ENCODE measurements at places on chromosomes 11 and 22.

GRCh38 chr11:10824888-10825287 is 16.2 kb upstream of the EIF4G2 start:
- no peak for DNase-seq

DNA sequence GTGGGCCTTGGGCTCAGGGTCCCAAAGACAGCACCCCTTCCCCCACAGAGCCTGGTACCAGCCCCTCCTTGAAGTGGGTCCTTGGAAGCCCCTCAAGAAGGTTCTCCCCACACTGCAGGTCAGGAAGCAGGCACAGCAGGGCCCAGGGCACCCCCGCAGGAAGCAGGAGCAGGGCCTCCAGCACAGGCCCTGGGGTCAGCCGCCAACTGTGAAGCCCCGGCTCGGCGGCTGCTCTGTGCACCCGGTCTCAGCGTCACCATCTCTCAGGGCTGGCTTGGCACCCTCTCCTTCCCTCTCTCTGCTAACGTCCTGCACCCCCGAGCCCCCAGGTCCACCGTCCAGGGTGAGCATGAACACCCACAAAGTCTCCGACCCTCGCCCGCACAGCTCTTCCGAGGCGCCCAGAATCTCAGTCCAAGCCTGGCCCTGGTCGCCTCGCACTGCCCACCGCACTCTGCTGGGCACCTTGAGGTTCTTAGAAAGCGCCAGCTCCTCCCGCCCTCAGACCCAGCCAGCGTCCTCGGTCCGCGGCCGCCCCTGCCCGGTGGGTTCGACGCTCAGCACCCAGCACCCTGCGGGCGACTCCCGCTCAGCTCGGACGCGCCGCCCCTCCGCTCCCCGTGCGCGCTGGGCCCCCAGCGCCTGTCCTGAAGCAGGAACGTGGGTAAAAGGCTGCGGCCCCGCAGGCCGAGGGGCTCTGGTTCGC is 1.4 kb upstream of the SIGIRR start:
- no peak for DNase-seq

GRCh38 chr11:116466801-116467200 is 306.0 kb downstream of the BUD13 start:
- no peak for DNase-seq

- DNase-seq: peak; percentile 90
Measured at GRCh38 chr11:118997627-118998387, at the start of gene CENATAC. Gene CENATAC (plus strand): TSS chr11:118998138. CDS start chr11:118998198, 60 bp downstream.

DNA sequence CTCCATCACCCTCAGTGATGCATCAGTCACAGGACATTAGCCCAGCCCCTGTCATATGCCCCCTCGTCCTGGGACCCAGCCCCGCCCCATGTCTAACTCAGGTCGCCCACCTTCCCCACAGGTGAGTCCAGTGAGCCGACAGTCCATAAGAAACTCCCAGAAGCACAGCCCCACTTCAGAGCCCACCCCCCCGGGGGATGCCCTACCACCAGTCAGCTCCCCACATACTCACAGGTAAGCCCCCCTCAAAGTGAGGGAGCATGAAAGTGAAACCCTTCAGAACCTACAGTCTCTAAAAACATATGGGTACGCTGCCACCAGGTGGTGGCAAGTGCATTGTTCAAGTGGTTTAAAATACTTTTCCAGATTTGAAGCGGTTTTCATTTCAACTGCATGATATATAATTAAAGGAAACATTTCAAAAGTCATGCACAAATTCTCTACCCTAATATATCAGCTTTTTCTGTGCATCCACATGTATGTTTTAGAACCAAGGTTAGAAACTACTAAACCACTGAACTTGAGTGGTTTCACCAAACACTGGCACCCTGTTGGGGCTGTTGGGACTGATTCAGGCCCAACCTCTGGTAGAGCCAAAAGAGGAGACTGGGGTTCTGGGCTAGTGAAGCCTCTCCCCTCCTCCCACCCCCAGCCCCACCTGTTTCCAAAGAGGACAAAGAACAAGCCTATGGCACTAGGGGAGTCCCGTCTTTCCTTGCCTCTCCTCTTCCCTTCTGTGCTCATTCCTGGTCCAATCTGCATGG is 17.3 kb downstream of the EPS8L2 start:
- DNase-seq: no peak

DNA sequence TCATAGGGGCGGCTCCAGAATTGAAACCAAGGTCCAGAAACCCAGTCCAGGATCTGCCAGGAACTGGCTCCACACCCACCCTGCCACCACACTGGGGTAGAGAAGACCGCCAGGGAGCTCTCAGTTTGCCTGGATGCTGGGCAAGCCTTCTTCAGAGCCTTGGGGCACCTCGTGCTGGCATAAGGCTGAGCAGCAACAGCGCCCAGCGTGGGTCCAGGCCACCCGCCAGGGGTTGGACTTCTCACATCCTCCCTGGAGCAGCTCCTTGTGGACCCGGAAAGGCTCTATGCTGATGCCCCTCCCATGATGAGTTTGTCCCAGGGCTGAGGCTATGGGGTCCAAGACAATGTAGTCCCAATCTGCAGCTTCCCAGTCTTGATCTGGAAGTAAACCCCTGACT is 29.7 kb downstream of the ALX4 start:
- no peak for DNase-seq

DNA sequence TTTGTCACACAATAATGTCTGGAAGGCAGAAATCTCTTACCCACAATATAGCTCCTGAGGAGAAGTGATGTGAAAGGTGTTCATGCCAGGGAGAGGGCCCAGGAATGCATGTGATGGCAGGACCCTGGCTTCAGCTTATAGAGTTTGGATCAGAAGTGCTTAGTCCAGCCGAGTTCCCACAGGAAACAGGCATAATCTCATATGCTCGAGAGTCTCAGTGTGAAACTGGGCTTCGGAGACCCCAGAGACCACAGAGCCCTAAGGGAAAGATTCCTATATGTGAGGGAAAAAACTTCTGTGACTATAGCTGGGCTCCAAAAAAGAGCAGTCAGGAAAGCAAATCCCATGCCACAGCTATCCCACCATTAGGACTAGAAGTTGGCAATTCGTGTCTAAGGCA is at the start of gene OR52N5:
Gene OR52N5 (minus strand): TSS at position 101 of the 400 bp plus-strand sequence. CDS start 4,721 bp downstream, outside the sequence.
- DNase-seq: no peak
